ENCODE measurements at places on chromosomes 12 and 14.

GRCh38 chr14:93744876-93745275, 43.4 kb downstream of the PRIMA1 start:
- no peak for DNase-seq

DNA sequence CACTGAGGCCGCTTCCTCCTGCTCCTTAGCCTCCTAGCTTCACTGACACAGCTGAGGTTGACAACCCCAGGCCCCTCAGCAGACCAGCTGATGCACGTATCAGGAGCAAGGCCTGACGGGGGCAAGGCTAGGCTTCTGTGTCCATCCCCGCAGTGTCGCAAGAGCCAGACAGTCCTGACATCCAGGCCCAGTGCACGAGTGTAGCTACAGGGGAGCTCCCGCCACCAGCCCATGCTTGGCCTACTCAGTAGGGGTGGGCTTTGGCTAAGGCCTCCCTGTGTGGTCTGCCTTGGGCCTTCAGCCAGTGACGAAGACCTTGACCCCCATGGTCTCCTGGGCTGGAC, 179.1 kb downstream of the DPF3 start:
- no peak for DNase-seq

DNA sequence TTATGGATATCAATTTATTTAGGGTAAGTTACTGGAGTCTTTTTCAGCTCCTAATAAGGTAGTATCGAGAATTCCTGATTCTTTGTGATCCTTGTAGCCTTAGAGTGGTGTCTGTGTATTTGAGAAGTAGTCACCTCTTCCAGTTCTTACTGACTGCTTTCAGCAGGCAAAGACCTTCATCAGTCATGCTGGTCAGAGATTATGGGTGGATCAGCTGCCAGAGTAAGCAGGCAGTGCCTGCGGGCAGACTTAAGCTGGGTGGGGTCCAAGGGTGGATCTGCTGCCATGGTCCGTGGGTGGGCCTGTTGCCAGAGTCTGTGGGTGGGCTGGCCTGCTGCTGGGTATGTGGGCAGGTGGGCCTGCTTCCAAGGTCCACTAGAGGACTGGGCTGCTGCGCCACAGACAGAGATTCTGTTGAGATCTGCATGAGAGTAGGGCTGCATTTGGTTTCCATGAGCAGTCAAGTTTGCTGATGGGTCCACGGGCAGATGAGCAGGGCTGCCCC, 188.7 kb downstream of the ANO2 start:
- DNase-seq, result no peak

GRCh38 chr12:16606991-16607390, 1.0 kb upstream of the LMO3 start:
- DNase-seq, result peak; percentile 31

DNA sequence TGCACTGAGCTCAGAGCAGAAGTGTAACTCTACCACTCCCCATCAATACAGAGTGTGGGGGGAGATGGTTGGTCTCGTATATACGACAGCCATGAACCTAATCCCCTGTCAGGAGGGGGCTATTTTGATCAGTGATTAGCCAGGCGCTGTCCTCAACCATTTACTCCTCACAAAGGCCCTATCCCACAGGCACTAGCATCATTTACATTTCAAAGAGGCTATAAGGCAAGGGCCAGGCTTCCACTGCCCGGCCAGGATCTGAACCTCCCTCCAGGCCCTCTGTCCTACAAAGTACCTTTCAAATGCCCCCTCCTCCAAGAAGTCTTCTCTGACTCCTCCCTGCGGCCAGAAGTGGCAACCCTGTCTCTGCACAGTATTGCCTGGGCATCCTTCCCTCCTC, 74.7 kb downstream of the ITPK1 start:
- no peak for DNase-seq

DNA sequence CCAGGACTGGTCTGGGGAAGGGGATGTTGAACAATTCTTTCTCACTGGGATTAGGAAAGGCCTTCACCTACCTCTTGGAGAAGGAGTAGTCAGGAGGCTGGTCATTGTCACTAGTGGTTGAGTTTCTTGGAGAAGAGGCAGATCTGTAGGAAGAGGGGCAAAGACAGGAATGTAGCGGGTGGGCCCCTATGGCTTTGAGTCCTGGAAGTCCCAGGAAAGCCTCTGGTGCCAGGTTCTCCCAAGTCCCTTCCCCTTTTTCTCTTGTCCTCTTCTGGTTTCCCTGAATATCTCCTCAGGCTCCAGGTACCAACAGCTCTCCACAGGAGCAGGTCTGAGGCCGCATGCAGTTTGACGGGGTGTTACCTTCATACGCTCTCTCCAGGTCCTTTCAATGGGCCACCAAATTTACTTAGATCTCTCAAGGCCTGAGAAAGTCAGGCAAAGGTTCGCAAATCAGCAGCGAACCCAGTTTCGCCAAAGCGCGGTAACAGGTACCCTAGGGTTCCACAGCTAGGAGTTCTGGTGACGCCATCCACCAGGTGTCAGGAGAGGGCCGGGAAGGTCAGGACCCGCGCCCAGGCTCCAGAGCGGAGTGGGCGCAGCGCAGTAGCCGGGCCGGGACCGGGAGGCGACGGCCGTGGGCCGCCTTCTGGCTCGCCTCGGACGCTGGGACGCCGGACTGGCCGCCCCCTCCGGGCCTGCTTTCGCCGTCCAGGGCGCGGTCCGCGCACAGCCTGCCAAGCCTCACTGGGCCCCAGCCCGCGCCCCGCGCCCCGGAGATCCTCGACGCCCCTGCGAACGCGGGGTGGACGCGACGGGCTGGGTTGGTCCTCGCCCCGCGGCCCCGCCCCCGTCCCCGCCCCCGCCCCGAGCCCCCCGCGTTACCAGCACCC, 795 bp downstream of the SMAGP start:
- peak; percentile 74 for DNase-seq

DNA sequence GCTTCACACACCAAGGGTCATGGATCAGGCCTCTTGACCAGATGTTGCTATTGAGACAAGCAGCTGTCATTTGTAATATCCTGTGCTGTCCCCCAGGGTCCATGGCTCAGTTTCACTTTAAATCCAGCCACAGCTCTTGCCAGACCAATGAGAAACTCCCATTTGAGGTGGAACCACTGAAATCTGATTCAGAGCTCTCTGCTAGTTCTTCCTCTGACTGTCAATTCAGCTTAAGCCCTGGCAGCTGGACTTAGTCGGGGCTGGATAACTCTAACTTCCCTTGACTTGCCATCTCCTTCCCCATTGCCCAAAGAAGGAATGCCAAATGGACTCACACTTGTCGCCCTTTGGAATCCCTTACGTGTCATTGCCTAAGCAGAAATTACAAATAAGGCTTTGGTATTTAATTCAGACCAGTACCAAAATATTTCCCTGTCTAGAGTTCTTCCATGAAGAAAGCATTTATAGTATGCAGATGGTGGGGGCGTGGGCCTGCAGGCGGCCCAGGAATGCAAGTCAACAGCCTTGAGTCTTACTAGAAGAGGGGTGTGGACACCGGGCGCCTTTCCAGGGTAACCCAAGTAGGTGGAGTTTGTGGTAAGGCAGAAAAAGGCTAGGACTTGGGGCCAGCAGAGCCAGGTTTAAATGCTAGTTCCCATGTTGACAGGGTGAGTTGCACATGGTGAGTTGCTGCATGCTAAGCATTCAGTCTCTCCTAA, 96.9 kb upstream of the TMPO start:
- peak; percentile 89 for DNase-seq

GRCh38 chr14:51652168-51653078, 713 bp downstream of the FRMD6 start:
- peak; percentile 40 for DNase-seq

DNA sequence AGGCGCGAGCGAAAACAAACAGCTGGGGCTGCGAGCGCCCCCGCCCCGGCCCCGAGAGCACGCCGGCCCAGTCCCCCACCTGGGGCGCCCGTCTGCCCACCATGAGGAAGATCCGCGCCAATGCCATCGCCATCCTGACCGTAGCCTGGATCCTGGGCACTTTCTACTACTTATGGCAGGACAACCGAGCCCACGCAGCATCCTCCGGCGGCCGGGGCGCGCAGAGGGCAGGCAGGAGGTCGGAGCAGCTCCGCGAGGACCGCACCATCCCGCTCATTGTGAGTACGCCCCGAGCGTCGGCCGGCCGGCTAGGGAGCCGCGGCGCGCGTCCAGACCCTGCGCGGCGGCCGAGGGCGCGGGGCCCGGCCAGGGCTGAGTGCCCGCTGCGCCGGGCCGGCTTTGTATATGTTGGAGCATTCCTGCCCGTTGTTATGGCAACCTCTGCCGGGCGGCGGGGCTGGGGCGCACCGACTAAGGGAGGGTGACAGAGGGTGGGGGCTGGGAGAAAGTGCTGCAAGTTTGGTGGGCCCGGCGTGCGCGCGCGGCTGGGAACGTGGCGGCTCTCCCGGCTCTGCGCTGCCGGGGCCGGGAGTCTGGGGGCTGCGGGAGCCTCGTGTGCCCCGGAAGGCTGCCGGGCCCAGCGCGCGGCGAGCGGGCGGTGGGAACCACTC, 367 bp downstream of the GALNT16 start:
- DNase-seq, result no peak

DNA sequence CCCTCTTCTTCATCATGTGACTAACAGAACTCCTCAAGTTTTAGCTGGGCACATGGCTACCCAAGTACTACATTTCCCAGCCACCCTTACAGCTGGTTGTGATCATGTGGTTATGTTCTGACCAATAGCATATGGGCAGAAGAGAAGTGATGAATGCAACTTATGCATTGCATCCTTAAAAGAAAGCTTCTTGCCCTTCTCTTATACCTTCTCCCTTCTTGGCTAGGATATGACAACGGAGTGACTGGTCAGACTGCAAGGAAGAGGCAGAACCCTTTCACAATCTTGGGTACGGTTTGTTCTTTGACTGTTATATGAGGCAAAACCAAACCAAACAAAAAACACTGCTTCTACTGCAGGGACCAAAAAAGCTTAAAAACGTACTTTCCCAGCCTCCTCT, 66.5 kb upstream of the MAX start:
- no peak for DNase-seq

DNA sequence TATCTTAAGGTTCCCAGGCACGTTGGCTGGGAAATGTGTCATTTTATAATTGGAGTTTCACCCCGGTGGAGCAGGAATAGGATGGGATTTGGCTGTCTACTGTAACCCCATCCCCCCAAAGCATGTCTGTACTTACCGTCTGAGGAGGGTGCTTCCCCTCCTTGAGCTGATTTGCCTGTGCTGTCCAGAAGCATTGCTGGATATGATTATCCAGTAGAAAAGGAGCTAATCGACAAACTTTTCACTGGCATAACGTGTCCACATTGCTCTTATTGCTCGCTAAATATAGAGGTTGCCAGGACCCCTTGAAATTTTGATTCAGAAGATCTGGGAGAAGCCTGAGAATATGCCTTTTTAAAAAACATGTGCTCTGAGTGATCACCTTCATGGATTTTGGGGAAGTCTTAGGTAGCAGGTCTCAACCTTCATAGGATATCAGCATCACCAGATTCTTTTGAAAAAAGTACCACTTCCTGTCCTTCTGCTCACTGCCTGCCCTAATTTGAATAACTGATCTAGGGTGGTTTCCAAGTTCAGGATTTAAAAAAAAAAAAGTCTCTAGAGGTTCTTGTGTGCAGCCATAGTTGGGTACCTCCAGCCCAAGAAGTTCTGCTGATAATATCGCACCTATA, 80.4 kb upstream of the KCNA1 start:
- no peak for DNase-seq

- DNase-seq, result no peak
These were observed 96.8 kb downstream of the SINHCAF start for GRCh38 chr12:31228811-31229792.

- no peak for DNase-seq
These were observed 15.1 kb downstream of the RNF41 start for GRCh38 chr12:56206452-56207166.

DNA sequence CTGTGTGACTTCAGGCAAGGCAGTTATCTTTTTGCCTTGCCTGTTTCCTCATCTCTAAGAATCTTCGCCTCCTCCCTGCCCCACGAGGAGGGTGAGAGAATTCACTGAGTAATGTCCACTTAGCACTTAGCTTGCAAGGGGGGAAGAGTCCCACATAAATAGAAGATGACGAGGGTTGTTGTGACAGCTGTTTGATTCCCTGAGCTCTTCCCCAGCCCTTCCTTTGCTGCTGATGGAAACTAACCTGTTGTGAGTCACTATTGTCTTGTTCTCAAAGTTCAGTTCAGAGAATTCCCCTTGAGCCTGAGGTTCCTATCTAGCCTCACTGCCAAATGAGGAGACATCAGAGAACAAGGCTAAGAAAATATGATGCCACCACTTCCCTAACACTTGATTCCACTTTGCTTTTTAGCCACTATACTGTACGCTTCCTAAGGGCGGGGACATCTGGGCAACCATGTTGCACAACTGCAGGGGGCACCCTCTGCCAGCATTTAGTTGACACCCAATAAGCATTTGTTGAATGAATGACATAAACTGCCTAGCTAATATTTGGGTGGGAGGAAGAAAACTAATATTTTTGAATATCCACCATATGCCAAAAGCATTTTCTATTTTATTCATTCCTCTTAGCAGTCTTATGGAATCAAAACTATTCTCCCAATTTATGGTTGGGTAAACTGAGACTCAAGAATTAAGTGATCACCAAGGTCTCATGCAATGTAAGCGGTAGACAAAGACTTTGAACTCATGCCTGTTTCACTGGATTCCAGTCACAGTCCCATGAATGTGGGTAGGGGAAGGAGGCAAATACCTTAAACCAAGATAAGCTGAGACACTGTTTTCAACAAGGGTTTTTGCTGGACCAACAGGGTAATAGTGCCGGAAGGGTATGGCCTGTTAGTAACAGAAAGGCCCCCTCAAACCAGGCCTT, 77.6 kb downstream of the ZFP36L1 start:
- DNase-seq, result no peak

- no peak for DNase-seq
These were observed 45.1 kb downstream of the AKAP6 start for GRCh38 chr14:32374155-32374554.

GRCh38 chr14:56056031-56056430, 62.2 kb upstream of the PELI2 start:
- DNase-seq, result no peak

DNA sequence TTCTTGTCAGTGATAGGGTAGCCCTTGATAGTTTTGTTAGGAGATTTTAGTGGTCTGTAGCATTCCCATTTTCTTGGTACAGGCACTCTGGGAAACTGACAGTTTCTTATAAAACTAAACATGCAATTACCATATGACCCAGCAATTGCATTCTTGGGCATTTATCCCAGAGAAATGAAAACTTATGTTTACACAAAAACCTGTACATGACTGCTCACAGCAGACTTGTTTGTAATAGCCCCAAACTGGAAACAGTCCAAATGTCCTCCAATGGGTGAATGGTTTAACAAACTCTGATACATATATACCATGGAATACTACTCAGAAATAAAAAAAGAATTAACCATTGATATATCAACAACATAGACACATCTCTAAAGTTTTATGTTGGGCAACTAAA, 75.5 kb downstream of the BORCS5 start:
- peak; percentile 82 for DNase-seq

GRCh38 chr12:2806700-2807099, 5.8 kb upstream of the ITFG2 start:
- DNase-seq, result no peak
